ENCODE measurements at places on chromosomes 5 and 9.

DNA sequence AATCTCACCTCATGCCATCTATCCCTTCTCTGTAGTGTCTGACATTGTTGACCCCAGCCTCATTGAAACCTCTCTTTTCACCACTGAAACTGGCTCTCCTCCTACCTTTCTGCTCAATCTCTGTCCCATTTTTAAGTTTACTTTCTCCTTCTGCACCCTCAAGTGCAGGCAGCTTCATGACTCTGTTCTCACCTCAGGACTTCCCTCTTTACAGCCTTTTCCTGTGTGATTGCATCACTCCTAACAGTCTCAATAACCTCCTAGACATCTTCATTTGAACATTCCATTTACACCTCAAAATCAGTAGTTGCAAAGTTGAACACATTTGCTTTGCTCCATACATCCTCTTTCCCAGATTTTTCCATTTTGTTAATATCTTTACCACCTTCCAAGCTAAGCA lies 172.1 kb downstream of the RASEF start:
- DNase-seq, result no peak

GRCh38 chr5:57009811-57010210 lies 57.9 kb upstream of the MIER3 start:
- DNase-seq, result no peak

GRCh38 chr9:71121275-71122021 lies at the start of gene TRPM3:
Gene TRPM3, minus strand, starts transcription at chr9:71121621. Its CDS starts 267 bp downstream, at chr9:71121354.
- no peak for DNase-seq

- DNase-seq, result no peak
Observed at GRCh38 chr5:73273379-73274050, 100.5 kb downstream of the TMEM174 start.

- DNase-seq, result no peak
Observed at GRCh38 chr5:114467729-114468128, 105.9 kb downstream of the KCNN2 start.

- DNase-seq, result no peak
Observed at GRCh38 chr5:139951296-139951924, 91.7 kb downstream of the NRG2 start.

Measured in mammary epithelial cell (primary cell).